ENCODE measurements at places on chromosomes 3 and 15. TPM values are rescaled to one million over a fixed set of nuclear protein-coding genes. Genes with fewer than 3 reads are reported as not detected.

The IL5RA gene
- not detected for polyA plus RNA-seq

DNA sequence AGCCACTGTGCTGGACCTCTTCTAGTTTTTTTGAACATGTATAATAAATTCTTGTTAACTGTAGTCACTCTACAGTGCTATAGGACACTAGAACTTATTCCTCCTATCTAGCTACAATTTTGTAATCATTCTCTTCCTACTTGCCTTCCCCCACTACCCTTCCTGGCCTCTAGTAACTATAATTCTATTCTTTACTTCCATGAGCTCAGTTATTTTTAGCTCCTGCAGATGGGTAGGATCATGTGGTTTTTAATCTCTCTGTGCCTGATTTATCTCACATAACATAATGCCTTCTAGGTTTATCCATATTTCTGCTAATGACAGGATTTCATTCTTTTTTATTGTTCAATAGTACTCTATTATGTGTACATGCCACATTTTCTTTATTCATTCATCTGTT, 113.2 kb upstream of the FGF7 start:
- no peak for DNase-seq

DNA sequence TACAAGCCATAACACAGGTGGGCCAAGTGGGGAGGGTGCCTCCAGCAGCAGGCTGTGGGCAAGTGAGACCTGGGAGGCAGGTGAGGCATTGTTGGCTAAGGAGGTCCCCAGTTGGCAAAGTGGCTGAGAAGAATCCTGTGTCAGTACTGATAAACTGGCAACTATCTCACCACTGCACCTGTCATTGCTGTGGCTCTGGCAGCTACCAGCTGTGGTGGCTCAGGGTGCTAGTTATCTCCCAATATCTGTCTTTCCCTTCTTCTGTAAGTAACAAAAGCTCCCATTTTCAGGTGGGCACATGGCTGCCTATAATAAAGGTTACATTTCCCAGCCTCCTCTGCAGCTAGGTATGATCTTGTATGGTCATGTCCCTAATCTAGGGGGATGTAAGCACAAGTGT, 80.6 kb upstream of the RNF7 start:
- DNase-seq, result no peak

- DNase-seq, result no peak
Observed at GRCh38 chr3:141859651-141860050, 16.8 kb upstream of the ATP1B3 start.

DNA sequence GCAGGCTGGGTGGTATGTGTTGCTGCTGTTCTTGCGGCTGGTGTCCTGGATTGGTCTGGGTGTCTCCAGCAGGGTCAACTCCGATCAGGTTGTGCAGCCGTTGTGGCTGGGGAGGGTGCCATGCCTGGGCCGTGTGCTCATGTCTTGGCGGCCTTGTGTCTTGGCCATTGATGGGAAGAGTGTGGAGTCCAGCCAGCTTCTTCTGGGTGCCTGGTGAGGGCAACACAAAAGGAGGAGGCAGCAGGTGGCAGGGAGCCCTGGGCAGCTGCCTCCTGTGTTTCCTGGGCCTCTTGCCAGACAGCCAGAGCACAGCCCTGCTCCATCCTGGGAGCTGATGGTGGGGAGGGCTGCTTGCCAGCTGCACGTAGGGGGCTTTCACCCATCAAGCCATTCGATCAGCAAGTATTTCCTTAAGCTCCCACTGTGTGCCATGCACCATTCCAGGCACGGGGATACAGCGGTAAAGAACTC, 4.3 kb downstream of the CHAC1 start:
- no peak for DNase-seq

DNA sequence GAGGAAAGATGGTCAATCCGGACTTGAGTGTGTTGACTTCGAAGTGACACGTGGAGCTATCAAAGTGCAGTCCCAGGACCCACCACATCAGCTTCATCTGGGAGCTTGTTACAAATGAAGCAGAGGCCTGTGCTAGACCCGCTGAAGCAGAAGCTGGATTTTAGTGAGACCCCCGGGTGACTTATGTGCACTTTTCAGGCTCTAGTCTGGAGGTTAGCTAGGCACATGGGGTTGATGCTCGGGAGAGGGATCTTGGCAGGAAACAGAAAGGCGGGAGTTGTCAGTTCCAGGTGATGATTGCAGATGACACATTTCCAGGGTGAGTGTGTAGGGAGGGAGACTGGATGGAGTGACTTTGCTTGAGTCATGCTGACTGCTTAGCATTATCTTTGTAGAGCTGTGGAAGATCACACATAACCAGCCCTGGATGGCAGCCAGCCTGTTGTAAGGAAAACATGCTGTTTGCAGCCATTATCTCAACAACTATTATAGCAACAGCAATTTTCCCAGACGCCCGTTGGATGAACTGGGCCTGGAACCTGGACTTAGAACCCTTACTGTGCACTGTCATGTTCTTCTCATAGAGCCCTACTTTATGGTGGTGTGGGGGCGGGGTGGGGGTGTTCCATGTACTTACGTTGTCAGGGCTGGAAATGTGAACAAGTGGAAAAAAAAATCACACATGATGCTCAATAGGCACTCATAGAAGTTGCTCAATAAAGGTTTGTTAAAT, 122.4 kb downstream of the THSD4 start:
- DNase-seq, result peak; percentile 51

GRCh38 chr3:52730681-52731080, 24.8 kb downstream of the SPCS1 start:
- DNase-seq, result no peak

All from AG04450 (cell line).